ENCODE measurements at places on chromosomes 7 and 10.

DNA sequence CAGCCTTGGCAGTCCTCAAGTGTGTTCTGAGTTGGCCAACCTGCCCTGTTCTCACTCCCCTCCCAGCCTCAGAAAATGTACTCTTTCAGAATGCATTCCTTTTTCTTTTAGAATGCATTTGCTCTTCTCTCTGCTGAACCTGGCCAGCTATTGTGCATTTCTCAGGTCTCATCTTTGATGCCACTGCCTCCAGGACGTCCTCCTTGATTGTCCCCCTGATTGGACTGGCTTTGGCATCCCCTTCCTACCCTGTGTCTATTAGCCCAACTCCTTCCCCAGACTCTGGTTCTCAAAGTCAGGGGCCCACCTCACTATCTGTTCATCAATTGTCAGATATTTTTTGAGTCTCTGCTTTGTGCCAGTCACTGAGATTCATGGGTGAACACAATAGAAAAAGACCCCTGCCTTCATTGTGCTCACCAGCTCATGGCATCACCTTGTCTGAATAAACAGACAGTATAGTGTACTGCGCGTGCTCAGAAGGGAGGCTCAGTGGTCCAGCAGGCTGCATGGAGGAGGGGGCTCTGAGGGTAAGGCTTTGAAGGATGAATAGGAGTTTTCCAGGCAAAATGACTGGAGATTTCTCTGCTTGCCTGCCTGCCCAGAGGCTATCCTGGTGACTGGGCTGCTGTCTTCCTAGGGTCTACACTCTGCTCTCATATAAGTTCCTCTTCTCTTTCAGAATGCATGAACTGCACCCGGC lies 96.5 kb downstream of the MYL10 start:
- no peak for DNase-seq

- DNase-seq, result no peak
Measured at GRCh38 chr7:99707096-99707495, 27.3 kb upstream of the CYP3A5 start.

GRCh38 chr7:123600876-123601275 lies 745 bp upstream of the ASB15 start:
- DNase-seq, result no peak

GRCh38 chr10:44635176-44635575 lies 250.3 kb upstream of the CXCL12 start:
- no peak for DNase-seq

DNA sequence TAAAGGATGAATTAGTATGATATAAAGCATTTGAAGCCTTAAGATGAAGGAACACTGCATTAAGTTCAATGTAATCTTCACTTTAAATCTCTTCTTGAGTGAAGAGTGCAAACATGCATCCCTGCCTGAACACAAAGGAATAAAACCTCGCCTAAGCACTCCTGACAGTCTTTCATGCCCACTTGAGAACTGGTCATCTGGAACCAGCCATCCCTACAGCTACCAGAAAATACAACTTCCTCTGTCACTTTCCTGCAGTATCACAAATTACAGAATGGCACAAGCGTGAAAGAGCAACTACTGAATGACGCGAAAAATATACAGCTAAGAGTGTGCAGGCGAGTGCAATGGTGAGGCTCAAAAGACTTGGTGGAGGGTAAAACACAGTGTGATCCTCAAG lies 1079.9 kb downstream of the CNTNAP2 start:
- no peak for DNase-seq

- DNase-seq, result peak; percentile 15
Measured at GRCh38 chr7:107463139-107464078, 6.4 kb upstream of the GPR22 start.

DNA sequence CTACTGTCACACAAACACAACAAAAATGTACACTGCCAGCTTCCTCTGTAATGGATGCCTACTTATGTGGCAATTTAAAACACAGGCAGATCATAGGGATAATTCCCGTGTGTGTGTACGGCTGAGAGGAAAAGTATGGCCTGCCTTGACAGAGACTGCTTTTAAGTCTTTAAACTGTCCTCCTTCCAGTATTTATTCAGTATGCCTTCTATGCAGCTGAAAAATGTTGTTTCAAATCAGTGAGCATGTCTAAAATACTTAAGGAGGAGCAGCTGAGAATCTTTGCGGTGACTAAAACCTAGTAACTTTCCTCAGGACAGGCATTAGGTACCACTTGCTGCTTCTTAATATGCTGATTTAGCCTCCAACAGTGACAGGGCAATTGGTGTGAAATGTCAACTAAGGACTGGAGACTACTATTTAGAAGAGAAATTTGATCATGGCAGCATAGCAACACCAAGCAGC lies 126.3 kb downstream of the CACNA2D1 start:
- DNase-seq, result no peak

DNA sequence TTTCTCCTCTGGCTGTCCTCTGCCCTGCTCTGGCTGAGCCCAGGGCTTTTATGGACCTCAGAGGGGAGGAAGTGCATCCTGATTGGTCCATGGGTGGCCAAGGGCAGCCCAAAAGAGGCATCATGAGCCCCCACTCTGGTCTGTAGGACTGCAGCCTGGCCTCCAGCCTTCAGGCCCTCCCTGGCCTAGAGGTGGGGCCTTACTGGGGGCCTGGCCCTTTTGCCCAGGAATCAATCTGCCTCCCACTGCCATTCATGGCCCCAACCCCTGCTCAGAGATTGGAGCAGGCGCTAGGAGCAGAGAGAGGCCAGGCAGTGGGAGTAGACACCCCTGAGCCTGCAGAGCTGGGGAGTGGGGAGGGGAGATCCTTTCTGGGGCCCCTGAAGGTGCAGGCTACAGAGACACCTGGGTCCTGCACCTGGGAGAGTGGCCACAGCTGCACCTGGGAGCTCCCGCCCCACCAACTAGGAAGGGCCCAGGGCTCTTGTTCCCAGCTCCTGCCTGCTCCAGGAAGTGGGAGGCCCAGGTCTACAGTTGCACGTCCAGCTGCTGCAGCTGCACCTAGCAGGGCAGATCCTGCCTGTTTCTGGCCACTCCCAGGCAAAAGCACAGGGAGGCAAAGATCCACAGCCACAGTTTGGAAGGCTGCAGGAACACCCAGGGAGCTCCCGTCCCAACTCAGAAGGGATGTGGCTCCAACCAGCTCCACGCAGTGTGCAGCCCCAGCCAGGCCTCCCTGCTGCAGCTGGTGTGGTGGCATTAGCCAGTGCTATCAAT lies 6.4 kb upstream of the DYNC2I1 start:
- no peak for DNase-seq

DNA sequence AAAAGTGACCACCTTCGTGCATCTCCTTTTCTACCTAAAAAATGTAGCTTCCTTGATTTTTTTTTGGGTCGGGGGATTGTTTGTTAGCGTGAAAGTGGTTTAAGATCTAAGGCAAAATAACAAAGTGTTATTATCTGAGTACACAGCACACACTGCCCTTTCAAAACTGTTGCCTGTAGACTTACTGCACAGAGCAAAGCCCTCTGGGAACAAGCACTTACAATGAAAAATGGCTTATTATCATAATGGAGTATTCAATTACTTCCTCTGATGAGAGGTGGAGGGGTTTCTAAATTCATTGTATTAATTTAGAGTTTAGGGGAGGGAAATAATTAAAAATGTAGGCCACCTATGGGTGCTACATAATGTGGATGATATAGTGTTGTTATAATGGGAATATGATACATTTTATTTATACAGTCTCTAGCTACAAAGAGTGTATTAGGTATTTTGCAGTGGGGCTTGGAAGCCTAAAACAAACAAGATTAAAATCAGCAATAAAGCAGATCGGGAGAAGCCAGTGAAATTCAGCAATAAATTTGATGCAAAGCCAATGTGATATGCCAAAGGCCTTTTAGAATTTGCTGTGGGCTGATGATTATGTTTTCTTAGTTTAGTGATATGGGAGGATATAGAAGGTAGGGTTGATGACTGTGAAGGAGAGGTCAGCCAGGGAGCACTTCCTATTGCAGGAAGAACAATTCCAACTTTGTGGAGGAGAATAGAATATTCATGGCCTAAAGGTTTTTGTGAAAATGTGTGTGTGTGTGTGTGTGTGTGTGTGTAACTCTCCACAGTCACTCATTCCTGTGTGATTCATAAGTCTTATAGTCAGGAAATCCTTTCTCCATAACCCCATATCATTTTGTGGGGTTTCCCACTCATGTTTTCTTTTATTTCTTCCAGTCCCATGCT lies 17.7 kb upstream of the EXOC4 start:
- no peak for DNase-seq

- DNase-seq, result peak; percentile 39
Measured at GRCh38 chr7:100407285-100408180, 21.0 kb downstream of the ZCWPW1 start.

- no peak for DNase-seq
Measured at GRCh38 chr10:46218921-46219320, 67.9 kb upstream of the ANTXRL start.

GRCh38 chr7:70829221-70830059 lies 302.5 kb upstream of the GALNT17 start:
- peak; percentile 14 for DNase-seq

GRCh38 chr7:96311967-96312366 lies 9.9 kb downstream of the SLC25A13 start:
- no peak for DNase-seq

DNA sequence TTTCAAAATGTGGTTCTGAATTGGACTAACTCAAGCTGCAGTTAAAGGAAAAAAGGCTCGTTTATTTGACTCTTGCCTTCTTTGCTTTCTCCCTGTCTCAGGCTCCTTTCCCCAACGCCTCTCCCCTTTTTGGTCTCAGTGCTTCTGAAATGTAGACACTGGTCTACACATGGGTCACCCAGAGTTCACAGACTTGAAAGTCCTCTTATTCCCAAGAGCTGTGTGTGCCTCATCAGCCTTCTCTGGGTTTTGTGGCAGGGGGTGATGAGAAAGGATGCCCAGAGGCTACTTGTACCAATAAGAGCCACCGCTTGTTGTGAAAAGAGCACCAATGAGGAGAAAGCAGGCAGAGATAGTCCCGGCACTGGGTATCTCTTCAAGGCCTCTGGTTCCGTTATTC lies 125.7 kb downstream of the BICC1 start:
- DNase-seq, result no peak

DNA sequence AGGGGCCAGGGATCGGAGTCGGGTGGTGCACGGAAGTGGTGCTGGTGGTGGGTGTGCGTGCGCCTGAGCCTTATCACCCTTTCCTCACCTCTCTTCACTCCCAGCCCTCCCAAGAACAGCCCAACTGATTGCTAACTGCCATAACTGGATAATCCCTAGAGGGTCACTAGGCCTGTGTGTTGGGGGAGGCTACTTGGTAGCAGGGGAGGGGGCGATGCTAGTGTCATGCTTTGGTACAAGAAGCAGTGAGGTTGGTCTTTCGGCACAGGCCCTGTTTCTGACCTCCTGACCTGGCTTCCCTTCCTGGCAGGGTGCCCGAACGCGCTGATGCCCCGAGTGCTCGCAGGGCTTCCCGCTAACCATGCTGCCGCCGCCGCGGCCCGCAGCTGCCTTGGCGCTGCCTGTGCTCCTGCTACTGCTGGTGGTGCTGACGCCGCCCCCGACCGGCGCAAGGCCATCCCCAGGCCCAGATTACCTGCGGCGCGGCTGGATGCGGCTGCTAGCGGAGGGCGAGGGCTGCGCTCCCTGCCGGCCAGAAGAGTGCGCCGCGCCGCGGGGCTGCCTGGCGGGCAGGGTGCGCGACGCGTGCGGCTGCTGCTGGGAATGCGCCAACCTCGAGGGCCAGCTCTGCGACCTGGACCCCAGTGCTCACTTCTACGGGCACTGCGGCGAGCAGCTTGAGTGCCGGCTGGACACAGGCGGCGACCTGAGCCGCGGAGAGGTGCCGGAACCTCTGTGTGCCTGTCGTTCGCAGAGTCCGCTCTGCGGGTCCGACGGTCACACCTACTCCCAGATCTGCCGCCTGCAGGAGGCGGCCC lies 652 bp downstream of the KAZALD1 start:
- peak; percentile 53 for DNase-seq

DNA sequence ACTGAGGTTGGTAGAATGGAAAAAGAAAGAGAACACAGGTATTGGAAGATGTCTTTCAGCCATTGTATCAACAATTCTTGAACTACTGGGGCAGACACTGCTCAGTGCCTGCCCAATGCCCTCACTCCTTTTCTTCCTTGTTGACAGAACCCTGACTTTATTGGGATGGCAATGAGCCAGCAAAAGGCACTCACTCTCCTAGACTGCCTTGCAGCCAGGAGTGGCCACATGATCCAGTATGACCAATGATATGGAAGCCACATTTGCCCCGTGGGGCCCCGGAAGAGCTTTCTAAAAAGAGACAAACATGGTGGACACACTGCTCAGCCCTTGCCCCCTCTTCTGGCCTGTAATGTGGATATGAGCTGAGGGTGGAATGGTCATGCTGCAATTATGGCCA lies 88.6 kb upstream of the ZNF716 start:
- no peak for DNase-seq

DNA sequence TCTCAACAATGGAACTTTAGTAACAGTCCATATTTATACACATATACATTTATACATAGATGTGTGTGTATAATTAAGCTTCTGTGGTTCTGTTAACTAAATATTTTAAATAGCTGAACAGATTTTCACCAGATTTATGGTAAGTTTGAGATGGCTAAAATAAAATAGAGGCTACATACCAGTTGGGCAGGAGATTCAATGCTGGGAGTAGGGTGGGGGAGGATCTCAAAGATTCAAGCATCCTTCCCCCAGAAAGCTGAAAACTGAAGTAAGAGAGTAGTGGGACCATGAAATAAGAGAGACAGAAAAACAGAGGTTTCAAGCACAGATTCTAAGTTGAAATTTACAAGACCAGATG lies 14.0 kb downstream of the LRRC17 start:
- no peak for DNase-seq

GRCh38 chr10:18659819-18660535 lies 746 bp downstream of the ARL5B start:
- DNase-seq, result peak; percentile 4

- no peak for DNase-seq
Measured at GRCh38 chr7:2266911-2267310, 24.9 kb downstream of the NUDT1 start.

DNA sequence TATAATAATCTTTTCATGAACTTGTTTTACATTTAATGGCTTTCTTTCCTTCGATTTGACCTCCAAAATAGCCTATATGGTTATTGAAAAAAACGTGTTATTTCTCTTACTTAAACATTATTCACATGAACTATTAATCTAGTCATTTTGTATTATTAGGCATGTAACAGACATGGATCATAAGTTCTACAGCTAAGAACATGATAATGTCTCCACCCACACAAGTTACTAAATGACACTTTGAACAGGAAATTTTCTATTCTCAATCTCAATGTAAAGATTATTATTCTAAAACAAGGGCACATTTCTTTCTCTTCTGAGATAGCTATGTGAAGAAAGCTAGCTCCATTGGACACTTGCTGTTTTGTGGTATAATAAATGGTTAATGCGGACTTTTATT lies 10.0 kb downstream of the LAMB4 start:
- DNase-seq, result no peak

- DNase-seq, result no peak
Measured at GRCh38 chr7:57769131-57769530, 319.2 kb downstream of the ZNF716 start.

- no peak for DNase-seq
Measured at GRCh38 chr7:121160150-121161008, 168.4 kb upstream of the WNT16 start.

DNA sequence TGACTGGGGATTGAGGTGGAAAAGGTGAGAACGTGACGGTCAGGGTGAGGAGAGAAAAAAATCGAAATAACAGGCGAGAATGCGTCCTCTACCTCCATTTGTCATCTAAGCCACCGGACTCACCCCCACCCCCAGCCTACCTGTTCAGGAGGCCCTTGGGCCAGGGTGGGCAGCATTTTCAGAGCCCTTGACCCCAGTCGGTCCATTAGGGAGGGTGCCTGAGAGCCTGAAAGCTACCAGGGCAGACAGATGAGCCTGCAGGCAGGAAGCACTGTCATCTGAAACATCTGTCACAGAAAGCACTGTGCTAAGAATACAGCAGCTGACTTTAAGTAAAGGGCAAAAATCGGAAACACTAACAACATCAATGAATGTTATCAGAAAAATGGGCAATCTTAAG lies 47.0 kb downstream of the MAD1L1 start:
- DNase-seq, result no peak

Data from activated CD4-positive, alpha-beta T cell treated with anti-CD3 and anti-CD28 coated beads for 4 hours (primary cell).